Stimulated activated CD4-positive, alpha-beta T cell treated with anti-CD3 and anti-CD28 coated beads, TNF-alpha, amount 100 ng/mL, for 1 hour (primary cell): ENCODE measurements at places on chromosomes 3 and 15.

DNA sequence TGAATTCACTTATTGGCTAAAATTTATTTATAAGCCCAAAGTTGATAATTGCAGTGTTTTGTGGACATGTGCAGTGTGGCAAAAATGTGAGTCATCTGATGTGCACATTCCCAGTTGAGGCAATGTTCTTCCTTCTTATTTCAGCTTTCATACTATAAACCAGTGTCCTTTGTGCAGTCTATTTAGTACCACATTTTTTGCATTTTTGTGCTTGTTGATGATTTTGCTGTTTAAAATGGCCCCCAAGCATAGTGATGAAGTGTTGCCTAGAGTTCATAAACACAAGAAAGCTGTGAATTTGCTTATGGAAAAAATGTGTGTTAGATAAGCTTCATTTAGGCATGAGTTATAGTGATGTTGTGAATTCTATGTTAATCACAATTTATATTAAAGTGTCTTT is 19.4 kb upstream of the IL20RB start:
- DNase-seq = no peak

DNA sequence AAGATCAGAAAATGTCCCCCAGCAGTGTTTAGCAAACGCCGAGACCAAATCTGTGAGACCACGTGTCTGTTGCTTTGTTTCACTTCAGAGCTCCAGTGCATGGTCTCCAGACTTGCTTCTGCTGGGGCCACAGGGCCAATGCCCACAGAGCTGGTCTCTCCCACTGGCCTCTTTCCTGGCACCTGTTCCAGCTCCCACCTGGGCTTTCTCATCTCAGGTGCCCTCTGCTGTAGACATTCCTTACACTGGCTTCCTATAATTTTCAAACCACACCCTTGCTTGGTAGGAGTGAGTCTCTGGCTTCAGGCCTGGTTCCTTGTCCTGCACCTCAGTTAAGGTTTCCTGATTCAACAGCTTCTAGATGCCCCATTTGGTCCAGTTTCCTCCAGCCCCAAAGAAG is 243.1 kb downstream of the ADAMTS17 start:
- no peak for DNase-seq

- no peak for DNase-seq
These were observed 96.6 kb downstream of the SEMA6D start for GRCh38 chr15:47813748-47814384.

DNA sequence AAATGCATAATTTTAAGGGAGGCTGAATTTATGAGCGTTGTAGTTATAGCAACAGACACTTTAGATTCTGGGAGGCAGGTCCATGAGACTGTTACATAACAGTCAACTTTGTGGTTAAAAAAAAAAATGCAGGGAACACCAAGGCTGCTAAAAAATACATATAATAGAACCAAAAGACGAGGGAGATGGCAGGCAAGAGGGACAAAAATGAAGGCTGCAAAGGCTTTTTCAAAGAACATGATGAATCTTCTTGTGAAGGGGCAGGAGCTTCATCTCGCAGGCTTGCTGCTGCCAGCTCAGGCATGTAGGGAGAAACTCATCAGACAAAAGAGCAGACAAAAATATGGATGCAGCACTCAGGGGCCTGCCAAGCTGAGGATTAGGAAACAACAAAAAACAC is 243.9 kb downstream of the SHQ1 start:
- no peak for DNase-seq

DNA sequence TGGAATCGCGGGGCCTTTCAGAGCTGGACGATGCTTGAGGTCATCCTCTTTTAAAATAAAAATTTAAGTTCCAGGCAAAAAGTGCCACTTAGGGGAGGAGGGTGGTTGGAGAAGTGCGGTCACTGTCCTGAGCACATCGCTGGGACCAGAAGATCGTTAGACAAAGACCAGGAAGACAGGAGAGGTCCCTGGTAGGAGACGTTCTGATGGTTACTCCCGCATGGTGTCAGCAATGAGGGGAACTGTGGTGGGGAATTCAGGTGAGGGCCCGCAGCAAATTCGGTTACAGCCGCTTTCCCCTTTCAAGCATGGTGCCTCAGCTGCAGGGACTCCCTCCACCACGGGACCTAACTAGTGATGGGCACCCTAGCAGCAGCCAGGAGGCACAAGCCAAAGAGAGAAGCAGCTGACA is 1.0 kb upstream of the ISY1 start:
- no peak for DNase-seq

DNA sequence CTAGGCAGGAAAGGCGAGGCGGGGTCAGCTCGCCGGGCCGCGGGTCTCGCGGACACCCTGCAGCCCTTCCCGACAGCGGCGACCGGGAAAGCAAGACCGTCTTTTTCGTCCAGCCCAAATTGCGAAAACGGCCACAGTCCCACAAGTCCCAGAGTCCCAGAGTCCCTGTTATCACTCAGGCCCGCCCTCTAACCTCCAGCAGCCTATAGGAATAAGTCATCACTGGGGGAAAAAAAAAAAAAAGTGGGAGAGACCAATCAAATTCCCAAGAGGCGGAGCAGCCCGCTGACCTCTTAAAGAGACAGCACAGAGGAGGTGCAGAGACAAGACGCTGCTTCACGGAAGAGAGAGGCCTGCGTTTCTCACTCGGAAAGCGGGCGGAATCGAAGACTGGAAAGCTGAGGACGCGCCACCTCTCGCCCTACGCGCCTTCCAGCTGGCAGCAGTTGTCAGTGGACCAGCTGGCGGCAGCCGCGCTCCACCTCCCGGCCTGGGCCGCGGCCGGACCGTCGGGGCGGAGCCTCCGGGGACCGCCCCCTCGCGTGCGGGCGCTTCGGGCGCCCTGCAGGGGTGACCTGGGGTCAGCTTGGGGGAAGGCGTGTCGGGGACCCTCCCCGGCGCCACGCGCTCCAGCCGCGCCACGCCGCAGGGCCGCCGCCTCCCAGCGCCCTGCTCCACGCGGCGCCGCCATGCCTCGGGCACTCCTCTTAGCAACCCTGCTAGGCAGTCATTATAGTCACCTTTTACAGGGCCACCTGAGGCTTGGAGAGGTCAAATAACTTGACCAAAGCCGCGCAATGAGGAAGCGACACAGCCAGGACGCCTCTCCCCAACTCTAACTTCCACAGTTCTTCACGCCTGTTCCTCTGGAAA is at the start of gene TPRA1:
Gene TPRA1, minus strand, starts transcription at position 141 of the 873 bp plus-strand sequence. CDS start 10,587 bp downstream, outside the sequence.
- peak; percentile 52 for DNase-seq

DNA sequence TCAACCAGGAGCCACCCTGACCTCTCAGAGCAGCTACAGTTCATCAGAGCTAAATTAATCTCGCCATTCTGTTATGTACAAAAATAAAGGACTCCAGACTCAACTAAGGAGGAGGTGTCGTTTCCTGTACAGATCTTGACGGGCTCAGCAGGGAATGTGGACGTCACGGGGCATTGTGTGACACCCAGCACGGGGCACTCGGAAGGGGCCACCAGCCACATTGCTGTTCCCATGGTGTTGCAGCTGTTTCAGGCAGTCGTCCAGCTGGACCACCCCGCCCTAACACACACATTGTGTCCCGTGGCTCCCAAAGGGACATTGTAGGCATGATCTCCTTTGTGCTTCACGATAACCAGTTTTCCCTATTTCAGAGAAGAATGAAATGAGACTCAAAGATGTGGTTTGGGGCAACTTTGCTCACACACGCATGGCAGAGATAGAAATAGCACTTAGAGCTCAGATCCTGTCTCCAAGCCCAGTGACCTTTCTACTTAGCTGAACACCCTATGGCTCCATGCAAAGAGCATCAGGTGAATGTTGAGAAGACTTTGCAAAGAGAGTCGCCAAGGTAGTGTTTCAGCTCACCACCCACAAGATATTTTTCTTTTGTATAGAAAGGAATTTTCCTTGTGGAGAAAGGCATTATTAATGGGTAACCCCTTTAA is 5.5 kb downstream of the SSUH2 start:
- DNase-seq = no peak

GRCh38 chr3:10614168-10614567 is 108.8 kb upstream of the ATP2B2 start:
- no peak for DNase-seq

GRCh38 chr3:113597596-113598354 is 65.4 kb downstream of the SIDT1 start:
- no peak for DNase-seq

GRCh38 chr3:147423798-147424580 is 14.8 kb downstream of the ZIC1 start:
- no peak for DNase-seq

DNA sequence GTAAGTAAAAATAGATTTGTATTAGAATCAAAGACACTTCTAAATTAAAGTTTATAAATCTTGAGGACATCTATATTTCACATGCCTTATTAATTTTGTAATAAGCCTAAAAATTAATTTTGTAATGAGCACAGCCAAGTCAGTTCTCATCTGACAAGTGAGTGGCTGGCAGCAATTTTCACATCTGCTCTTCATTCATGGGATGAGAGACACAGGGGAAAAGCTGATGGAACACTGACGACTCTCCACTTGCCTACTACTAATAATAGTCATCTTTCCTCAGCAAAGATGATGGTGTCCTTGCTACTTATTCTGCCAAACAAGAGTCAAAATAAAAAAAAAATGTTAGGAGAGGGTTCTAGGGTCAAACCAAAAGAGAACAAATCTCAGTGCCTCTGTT is 14.4 kb upstream of the CMSS1 start:
- DNase-seq = no peak

- DNase-seq = no peak
These were observed 34.7 kb downstream of the MAP3K13 start for GRCh38 chr3:185397676-185398075.

GRCh38 chr15:31781261-31781660 is 249.1 kb upstream of the CHRNA7 start:
- DNase-seq = no peak

- DNase-seq = no peak
These were observed 43.9 kb upstream of the BHLHE40 start for GRCh38 chr3:4935347-4935746.

DNA sequence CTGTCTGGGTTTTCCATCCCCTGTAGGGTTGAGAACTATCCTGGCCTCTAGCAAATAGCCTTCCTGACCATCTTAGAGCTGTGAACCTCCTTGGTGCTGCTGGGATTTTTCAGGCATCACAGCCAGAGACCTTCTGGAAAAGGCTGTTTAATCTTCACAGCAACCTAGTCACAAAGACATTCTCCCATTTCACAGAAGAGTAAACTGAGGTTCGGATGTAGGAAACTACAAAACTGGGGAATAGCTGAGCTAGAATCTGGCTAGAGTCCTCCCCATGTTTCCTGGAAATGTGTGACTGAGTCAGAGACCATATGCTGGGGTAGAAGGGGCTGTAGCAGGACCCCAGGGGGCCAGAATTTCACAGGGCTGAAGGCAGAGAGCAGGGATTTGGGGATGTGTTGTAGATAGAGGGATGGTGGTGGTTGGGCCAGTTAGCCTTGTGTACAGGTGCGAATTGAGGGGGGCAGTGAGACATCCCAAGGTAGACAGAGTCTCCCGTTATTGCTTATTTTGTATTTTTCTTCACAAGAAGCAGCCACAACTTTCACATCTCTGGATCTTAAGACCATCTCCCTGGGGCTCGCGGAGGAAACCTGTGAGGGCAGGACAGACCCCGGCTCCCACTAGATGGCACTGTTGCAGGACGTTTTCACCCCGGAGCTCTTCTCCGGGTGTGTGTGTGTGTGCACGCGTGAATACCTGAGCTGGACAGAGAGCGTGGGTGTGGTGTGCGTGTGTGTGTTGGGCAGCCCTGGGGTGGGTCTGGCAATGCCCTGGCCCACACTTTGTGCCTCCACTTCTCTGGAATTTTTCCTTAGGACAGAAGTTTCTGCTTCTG is 66.9 kb upstream of the PRR23C start:
- DNase-seq = no peak

DNA sequence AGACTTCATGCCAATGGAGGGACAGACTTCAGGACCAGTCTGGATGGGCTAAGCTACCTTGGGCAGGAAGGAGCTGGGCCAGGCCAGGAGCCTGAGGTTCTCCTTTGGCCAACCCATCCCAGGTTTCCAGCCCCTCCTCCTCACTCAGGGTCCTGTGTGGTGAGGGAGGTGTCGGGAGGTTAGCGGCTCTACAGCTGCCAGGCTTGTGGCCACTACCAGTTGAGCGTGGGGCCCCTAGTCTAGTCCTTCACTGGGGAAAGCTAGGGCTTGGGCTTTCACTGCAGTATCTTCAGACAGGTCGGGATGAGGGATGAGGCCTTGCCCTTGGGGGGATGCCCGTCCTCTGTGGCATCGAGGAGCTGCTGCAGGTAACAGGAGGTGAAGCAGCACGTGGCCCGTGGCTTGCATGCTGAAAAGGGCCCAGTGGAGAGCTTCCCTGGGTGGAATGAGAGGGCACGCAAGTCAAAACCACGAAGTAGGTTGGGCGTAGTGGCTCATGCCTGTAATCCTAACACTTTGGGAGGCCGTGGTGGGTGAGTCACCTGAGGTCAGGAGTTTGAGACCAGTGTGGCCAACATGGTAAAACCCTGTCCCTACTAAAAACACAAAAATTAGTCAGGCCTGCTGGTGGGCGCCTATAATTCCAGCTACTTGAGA is 8.5 kb upstream of the FANCD2 start:
- DNase-seq = no peak

GRCh38 chr3:65914740-65915367 is 123.9 kb downstream of the MAGI1 start:
- DNase-seq = no peak

- DNase-seq = no peak
These were observed at the start of gene ADAMTS9 for GRCh38 chr3:64687781-64688604. ADAMTS9 (minus strand) TSS chr3:64688000; CDS start chr3:64687657, 343 bp downstream.

DNA sequence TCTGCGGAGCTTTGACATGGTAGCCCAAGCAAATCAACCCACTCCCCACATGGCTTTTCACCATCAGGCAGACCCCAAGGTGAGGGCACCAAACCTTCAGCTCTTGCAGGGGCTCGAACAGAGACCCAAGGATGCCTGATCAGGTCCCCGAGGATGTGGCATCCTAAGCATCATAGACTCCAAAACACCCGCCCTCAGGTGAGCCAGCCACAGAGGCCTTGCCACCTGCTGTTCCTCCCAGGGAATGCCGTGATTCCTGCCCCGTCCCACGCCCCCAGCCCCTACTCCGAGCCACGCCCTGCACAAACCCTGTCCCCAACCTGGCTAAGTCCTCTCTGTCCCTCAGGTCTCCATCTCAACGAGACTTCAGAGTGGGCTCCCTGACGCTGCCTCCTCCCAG is 34.7 kb upstream of the SLC41A3 start:
- DNase-seq = no peak

GRCh38 chr3:129404610-129405009 is 23.8 kb downstream of the EFCAB12 start:
- DNase-seq = no peak

DNA sequence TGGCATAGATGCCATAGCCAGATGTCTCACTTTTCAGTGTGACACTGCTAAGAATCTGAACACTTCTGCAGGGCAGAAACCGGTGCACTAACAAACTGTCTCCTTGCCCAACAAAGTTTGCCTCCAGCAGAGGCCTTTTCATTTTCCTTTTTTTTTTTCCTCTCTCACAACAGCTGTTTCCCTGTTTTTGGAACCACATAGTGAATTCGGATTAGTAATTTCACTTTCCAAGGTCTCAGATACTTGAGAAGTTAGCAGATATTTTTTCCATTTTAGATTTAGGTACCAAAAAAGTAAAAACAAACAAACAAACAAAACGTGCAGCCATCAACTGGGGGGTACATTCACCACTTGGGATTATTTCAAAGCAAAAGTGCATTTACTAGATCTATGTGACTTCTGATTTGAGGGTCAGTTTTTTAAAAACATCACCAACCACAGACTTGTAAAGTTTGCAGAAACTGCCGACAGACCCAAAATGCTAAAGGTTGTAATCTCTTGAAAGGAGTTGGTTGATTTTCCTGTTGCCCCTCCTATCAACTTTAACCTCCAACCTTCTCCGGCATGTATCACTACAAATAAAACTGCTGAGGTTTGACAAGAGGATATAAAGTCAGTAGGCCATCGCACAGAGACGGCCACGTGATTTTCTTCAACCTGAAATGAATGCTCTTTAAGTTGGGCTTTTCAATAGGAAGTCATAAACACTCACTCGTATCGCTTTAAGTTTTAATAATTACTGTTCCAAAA is 169.1 kb downstream of the CDIN1 start:
- DNase-seq = no peak

- DNase-seq = no peak
These were observed 20.5 kb upstream of the RGMA start for GRCh38 chr15:93109336-93110102.
